ENCODE measurements at places on chromosomes 13 and 19. TPM values are rescaled to one million over a fixed set of nuclear protein-coding genes. Genes with fewer than 3 reads are reported as not detected.
A peak's percentile ranks its signal among the peaks of the same experiment; 100 is the strongest.

GRCh38 chr13:26855071-26855470, 94.5 kb upstream of the GPR12 start:
- DNase-seq = no peak

GRCh38 chr19:18985257-18985656, 44.2 kb upstream of the HOMER3 start:
- DNase-seq = no peak

DNA sequence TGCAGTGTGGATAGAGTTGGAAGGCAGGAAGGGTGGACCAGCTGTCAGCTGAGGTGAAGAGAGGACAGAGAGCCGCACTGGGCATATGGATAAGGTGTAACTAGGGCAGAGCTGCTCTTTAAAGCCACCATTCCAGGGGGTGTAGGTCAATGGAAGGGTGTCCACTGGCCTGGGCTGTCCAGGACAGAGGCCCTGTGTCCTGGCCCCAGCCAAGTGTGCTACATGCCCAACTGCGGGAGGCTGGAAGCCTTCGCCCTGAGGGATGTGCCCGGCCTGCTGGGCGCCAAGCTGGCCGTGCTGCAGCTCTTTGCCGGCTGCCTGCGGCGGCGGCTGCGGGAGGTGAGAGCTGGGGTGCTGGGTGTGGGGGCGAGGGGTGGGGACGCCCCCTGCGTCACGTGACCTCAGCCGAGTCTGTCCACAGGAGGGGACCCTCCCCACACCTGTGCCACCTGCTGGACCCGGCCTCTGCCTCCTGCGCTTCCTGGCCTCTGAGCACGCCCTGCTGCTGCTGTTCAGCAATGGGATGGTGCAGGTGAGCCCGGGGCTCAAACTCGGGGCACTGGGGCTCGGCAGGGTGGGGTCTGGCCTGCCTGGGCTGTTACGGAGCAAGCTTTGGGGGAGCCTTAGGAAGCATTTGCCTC, 9.8 kb downstream of the PLK5 start:
- no peak for DNase-seq

- peak; percentile 84 for DNase-seq
Observed at GRCh38 chr19:52922841-52923777, at the start of gene ZNF888. ZNF888 (minus strand) TSS chr19:52923428; CDS start chr19:52917873, 5,555 bp downstream.

DNA sequence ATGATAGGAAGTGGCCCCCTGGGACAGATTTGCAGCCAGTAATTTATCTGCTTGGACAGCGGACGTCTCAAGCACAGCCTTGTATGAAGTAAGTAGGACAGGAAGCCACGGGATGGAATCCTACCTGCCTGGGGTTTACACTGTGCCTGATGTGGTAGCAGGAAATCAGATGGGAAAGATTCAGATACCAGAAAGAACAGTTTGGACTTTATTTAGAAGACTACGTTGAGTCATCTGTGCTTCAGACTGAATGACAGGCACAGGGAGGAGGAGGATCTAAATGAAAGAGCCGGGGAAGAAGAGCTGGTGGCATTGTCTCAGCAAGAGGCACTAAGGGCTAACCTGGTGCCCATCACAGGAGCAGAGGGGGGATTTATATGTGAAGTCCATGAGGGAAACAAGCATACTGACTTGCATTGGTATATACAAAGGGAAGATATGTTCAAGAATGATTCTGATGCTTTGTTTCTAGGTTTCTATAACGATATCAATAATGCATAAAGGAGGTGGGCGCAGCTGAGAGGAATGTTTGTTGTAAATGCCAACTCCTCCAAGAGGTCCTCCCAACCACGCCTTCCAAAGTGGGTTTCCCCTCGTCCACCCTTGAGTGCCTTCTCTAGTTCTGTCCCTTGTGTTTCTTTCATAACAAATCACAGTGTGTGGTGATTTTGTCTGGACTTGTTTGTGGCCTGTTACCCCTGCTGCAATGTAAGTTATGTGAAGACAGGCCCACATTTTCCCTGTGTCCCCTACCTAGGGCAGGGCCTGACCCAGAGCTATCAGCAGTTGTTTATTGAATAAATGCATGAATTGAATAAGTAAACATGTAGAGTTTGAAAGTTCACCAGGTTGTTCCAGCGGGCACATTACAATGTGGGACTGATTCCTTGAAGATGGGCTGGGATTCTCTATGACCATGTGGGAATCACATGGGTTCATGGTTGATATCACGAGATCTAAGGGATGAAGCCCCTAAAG, 328.4 kb downstream of the SLC7A1 start:
- DNase-seq = no peak

GRCh38 chr13:106151056-106151699, 384.3 kb downstream of the EFNB2 start:
- DNase-seq = peak; percentile 99

GRCh38 chr19:13154241-13154778, 4.1 kb downstream of the IER2 start:
- peak; percentile 92 for DNase-seq

Gene CYP4F8
- not detected for total RNA-seq

GRCh38 chr19:49605605-49606004, 14.6 kb downstream of the PRR12 start:
- DNase-seq = no peak

GRCh38 chr19:55369653-55370304, 484 bp downstream of the IL11 start:
- DNase-seq = peak; percentile 88

Gene TDRD12
- 0.05 TPM for total RNA-seq

Gene ARL11
- not detected for total RNA-seq

Gene PLK5
- not detected for total RNA-seq

DNA sequence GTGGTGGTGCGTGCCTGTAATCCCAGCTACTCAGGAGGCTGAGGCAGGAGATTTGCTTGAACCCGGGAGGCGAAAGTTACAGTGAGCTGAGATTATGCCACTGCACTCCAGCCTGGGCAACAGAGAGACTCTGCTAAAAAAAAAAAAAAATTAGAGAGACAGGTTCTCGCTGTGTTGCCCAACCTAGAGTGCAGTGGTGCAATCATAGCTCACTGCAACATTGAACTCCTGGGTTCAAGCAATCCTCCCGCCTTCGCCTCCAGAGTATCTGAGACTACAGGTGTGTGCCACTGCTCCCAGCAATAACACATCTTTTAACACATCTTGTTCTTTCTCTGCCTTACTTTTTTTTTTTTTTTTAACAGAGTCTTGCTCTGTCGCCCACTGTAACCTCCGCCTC, 32.7 kb downstream of the CLEC17A start:
- no peak for DNase-seq

Gene STOML3
- total RNA-seq = not detected

DNA sequence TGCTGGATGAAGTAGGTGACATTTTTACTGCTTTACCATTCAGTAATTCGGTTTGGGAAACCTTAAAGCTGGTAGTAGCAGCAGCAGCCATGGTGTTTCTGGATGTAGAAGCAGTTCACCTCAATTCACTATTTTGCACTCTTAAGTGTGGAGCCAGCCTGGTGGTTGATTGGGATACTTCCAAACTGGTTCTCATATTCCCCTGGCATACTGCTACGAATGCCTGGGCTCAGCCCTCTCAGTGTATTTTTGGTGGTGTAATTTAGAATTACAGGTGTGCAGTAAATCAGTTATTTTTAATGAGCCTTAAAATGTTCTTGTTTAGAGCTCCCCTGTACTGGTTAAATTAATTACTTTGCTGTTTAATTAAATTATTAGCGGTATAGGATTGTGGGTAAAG, 12.4 kb downstream of the HNRNPM start:
- DNase-seq = no peak

DNA sequence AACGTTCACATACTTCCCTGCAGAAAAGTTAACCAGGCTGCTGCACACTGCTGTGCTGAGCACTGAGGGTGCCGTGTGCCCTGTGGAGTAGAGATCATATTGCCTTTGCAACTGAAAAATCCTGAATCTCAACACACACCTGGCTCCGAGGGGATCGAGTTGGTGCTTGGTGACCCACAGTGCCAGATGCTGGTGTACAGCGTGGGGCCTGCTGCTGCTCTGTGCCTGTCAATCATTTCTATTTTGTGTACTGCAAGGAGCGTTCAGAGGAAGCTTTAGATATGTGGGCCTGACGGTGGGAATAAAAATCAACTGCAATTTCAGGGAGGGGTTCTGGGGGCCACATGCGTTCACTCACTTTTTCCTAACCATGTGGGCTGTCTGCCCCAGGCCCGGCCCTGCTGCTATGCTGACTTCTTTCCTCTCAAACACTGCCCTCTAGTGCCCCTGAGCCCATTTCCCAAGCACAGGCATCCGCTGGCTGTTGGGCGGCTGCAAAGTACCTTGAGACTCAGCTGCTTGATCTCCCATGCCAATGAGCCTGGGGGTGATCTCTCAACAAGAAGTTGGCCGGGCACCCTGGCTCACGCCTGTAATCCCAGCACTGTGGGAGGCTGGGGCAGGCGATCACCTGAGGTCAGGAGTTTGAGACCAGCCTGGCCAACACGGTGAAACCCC, 9.7 kb upstream of the LENG8 start:
- DNase-seq = no peak

- no peak for DNase-seq
Observed at GRCh38 chr13:98549006-98549727, 27.7 kb downstream of the STK24 start.

DNA sequence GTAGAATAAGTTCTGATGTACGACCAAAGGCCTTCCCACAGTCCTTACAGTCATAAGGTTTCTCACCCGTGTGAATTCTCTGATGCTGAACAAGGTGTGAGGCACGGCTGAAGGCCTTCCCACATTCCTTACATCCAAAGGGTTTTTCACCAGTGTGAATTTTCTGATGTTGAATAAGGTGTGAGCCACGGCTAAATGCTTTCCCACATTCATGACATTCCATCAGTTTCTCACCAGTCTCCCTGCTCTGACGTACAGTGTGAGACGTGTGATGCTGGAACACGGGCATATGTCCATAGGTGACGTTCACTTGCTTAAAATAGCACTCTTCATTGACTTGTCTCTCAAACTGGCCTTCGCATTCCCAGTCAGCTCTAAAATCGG, 31.0 kb upstream of the COX7A1 start:
- no peak for DNase-seq

GRCh38 chr13:79485014-79485811, 4.3 kb downstream of the NDFIP2 start:
- DNase-seq = peak; percentile 55

GRCh38 chr13:59038824-59039223, 1124.9 kb downstream of the DIAPH3 start:
- DNase-seq = no peak

Gene CEACAM4
- not detected for total RNA-seq

GRCh38 chr13:46831588-46832194, 34.7 kb upstream of the ESD start:
- peak; percentile 9 for DNase-seq

Gene ZNF700
- total RNA-seq = 10.7 TPM

GRCh38 chr13:109694972-109695371, 91.4 kb downstream of the IRS2 start:
- peak; percentile 53 for DNase-seq

DNA sequence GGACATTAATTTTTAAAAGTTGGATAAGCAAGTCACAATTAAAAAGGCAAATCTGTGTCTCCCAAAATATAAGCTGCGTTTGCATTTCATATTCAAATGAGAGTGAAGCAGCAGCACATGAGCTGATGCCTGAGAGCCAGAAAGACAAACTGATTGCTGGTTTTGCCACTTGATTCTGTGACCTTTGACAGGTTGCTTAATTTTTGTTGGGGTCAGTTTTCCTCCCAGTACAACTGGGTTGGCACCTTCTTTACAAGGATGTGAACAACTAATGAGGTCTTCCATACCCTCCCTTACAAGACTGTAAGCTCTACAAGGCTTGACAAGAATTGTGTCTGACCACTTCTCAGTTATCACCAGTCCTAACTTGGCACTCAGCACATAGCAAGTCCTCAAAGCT, 8.1 kb upstream of the KLF12 start:
- DNase-seq = no peak

Gene RAB20
- total RNA-seq = 19.3 TPM

Gene SLC39A3
- 74.4 TPM for total RNA-seq

Gene TJP3
- total RNA-seq = not detected

- DNase-seq = no peak
Observed at GRCh38 chr13:51305271-51305967, 34.1 kb upstream of the SERPINE3 start.

- no peak for DNase-seq
Observed at GRCh38 chr13:67036699-67037457, 193.3 kb downstream of the PCDH9 start.

DNA sequence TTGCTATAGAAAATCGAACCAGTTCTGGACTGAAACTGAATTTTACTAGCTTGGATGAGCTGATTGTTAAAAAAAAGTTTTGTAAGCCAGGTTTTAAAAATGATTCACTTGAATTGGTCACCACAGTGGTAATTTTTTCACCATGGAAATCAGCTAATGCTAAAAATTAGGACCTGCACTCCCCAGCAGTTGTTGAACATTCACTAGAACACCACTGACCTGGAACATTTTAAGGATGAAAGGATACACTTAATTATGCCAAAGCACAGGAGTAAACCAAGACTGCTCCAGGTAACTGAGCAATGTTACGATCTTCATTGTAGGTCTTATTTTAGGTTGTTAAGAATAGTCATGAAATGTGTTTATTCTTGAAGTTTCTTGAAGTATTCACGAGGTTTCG, 1342.6 kb upstream of the SPRY2 start:
- DNase-seq = no peak

DNA sequence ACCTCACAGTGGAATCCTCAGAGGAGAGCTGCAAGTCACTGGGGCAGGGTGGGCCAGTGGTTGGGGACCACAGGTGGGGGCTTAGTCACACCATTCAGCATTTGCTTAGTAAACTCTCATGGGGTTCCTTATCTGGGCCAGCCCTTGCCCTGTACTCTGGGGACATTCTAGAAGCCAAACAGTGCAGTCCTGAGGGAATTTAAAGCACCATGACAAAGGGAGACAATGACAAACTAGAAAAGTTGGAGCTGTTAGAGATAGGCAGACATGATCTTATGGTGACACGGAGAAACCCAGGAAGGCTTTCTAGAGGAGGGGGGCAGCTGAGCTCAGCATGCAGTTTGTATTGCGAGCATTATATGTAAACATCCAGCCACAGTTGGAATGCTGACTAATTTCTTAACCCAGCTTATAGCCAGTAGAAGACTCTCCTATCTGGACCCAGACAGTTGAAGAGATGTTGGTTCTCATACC, 87.6 kb downstream of the ZNF429 start:
- DNase-seq = no peak

Gene GPATCH1
- total RNA-seq = 18.3 TPM

Gene SOX1
- total RNA-seq = not detected

Gene MYO1F
- 0.37 TPM for total RNA-seq

Gene GRIK5
- not detected for total RNA-seq

Gene CHST8
- not detected for total RNA-seq
